ENCODE measurements at places on chromosomes 1 and 21.
A peak's percentile ranks its signal among the peaks of the same experiment; 100 is the strongest.

DNA sequence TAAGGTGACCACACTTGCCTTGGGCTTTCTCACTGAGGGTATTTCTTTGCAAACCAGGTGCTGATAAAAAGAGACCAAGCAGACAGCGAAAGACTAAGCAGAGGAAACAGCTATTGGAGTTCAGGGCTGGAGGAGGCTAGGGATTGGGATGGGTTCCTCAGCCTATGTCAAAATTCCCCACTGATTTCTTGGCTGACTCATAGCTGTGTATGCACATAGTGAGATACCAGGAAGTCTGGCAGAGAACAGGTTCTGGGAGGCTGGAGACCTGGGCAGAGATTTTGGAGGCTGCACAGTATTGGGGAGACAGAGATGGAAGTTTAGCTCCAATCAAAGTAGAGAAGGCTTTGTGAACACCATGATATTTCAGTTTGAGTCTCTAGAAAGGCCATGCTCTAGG, 25.3 kb downstream of the YARS1 start:
- no peak overlapping the region for H3K4me3 ChIP-seq
- no peak for ATAC-seq
- peak overlapping the region; percentile 58 for H3K27ac ChIP-seq
- peaks cover 94% of the 10 kb centered on the region for H3K36me3 ChIP-seq
- H3K4me1 ChIP-seq: peaks cover 9% of the 10 kb centered on the region

GRCh38 chr1:184189361-184189760, 137.8 kb downstream of the TSEN15 start:
- H3K4me1 ChIP-seq: no peaks in the 10 kb centered on the region
- H3K27ac ChIP-seq: no peak overlapping the region
- H3K36me3 ChIP-seq: no peaks in the 10 kb centered on the region
- H3K4me3 ChIP-seq: no peak overlapping the region

- H3K36me3 ChIP-seq: peaks cover 100% of the 10 kb centered on the region
- no peak overlapping the region for H3K4me3 ChIP-seq
- no peaks in the 10 kb centered on the region for H3K27me3 ChIP-seq
- peaks cover 2% of the 10 kb centered on the region for H3K4me1 ChIP-seq
- H3K27ac ChIP-seq: no peak overlapping the region
Observed at GRCh38 chr1:156266051-156266450, 16.6 kb downstream of the SMG5 start.

DNA sequence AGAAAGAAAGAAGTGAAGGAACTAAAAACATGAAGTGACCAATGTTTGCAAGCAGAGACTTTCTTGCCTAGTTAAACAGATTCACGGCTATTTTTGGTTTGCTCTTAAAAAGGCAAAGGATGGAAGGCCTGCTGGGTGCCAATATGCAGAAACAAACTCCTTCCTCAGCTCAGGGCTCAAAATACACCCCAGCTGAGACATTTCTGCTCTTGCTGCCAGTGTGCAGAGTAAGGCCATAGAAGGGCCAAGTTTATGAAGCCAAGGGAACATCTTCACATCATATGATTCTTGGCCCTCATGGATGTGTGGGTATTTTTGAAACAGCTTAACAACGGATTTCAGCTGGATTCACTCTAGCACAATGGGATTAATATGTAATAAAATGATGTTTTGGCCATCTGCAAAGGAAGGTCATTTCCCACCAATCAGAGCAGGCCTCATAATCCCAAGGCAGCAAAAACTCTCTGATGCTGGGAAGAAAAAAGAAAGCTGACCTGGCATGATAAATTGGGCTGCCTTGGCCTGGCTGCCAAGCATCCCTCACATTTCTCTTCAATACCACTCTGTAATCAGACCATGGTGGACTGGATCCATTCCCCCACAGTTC, 70.7 kb downstream of the CAPZB start:
- ATAC-seq: no peak
- H3K27me3 ChIP-seq: no peaks in the 10 kb centered on the region
- peaks cover 39% of the 10 kb centered on the region for H3K4me1 ChIP-seq
- peak overlapping the region; percentile 58 for H3K27ac ChIP-seq
- peaks cover 92% of the 10 kb centered on the region for H3K36me3 ChIP-seq
- H3K4me3 ChIP-seq: no peak overlapping the region

- no peaks in the 10 kb centered on the region for H3K36me3 ChIP-seq
- no peak for ATAC-seq
- H3K27me3 ChIP-seq: no peaks in the 10 kb centered on the region
- H3K4me1 ChIP-seq: peaks cover 13% of the 10 kb centered on the region
- no peak overlapping the region for H3K4me3 ChIP-seq
Observed at GRCh38 chr1:107952989-107953388, 12.0 kb downstream of the VAV3 start.

DNA sequence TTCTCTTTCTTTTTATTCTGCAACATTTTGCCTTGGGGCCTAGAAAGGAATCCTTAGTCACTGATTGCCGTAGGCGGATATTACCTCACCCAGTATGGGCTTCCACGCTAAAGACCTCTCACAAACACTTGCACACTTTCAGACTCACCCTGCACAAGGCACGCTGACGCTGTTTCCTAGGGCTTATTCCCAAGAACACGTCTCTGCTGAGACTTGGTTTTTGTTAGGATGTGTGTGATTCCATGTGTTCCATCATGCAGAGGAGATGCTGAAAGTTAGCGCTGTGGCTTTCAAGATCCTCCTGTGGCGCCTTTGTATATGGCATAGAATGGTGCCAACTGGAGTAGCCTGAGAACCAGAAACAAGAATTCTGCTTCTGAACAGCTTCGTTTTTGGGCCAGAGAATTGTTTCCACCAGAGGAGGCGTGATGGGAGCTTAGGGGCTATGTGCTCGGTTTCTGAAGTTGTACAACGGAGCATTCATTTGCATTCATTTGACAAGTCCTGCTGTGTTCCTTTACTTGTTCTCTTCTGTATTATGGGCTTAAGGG, 297.0 kb downstream of the DISC1 start:
- no peaks in the 10 kb centered on the region for H3K27me3 ChIP-seq
- H3K36me3 ChIP-seq: no peaks in the 10 kb centered on the region
- peaks cover 26% of the 10 kb centered on the region for H3K4me1 ChIP-seq
- ATAC-seq: no peak
- no peak overlapping the region for H3K4me3 ChIP-seq

DNA sequence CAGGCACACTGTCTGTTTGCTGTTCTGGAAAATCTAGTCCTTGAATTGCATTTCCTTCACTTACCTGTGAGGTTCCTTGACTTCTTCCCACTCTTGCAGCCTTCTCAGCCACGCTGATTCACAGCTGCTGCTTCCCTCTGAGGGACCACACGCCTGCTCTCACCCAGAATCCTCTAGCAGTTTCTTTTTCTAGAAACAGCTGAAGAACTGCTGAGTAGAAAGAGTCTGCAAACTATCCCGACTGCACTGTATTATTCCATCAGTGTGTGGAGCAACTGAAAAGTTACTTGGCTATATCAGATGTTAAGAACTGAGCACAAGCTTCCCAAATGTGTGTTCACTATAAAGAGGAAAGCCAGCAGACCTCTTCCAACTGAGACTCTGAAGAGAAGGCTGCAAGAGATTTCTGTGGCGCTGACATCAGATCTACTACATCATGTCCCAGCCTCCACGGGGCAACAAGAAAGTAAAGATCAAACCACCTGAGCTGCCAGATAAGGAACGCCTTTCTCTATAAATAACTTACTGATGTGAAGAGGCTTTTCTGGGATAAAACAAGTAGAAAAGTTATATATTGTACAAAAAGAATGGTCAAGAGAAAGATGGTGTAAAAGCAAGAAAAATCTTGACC, 226.6 kb downstream of the RERE start:
- no peaks in the 10 kb centered on the region for H3K36me3 ChIP-seq
- ATAC-seq: no peak
- H3K27me3 ChIP-seq: no peaks in the 10 kb centered on the region
- no peak overlapping the region for H3K4me3 ChIP-seq
- H3K4me1 ChIP-seq: peaks cover 8% of the 10 kb centered on the region

DNA sequence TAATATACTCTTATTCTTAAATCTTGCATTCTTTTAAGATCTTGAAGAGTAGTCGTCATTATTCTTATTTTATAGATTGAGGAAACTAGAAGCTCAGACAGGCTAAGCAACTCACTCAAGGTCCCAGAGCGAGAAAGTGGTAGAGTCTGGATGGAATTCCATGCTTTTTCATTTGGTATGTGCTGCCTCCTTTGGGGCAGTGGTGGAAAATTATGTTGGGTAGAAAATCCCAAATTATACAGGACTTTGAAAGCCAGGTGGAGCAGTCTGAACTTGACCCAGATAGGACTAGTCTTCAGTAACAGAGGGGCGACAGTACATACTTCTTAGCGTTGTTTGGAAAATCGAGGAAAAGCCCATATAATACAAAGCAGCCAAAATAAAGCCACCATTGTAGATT, 205.6 kb downstream of the ATG4C start:
- H3K4me3 ChIP-seq: no peak overlapping the region
- no peak for ATAC-seq
- H3K4me1 ChIP-seq: no peaks in the 10 kb centered on the region
- peaks cover 21% of the 10 kb centered on the region for H3K27me3 ChIP-seq

- no peak overlapping the region for H3K4me3 ChIP-seq
- H3K27ac ChIP-seq: no peak overlapping the region
- no peaks in the 10 kb centered on the region for H3K36me3 ChIP-seq
- no peak for ATAC-seq
Observed at GRCh38 chr21:38188037-38188436, 68.8 kb upstream of the KCNJ15 start.

- ATAC-seq: no peak
- no peak overlapping the region for H3K4me3 ChIP-seq
- no peaks in the 10 kb centered on the region for H3K4me1 ChIP-seq
Observed at GRCh38 chr21:46005481-46005881, 23.9 kb downstream of the COL6A1 start.

All from activated T-helper 17 cell treated with anti-CD3 and anti-CD28 coated beads, Interleukin-2, amount 50 U/mL, for 72 hours (primary cell).